ENCODE measurements at places on chromosomes 3 and 15. TPM values are rescaled to one million over a fixed set of nuclear protein-coding genes. Genes with fewer than 3 reads are reported as not detected.

The IL17RB gene
- under 0.01 TPM for total RNA-seq

The FEZF2 gene
- not detected for total RNA-seq

The P2RY13 gene
- not detected for total RNA-seq

The SEMA3B gene
- total RNA-seq, result 26.0 TPM

The SLC22A13 gene
- total RNA-seq, result 1.2 TPM

The RAD51 gene
- total RNA-seq, result 4.1 TPM

The ACTRT3 gene
- 4.8 TPM for total RNA-seq

The ADAMTS17 gene
- total RNA-seq, result 0.17 TPM

The GOLGA8T gene
- not detected for total RNA-seq

The ZNF502 gene
- 6.0 TPM for total RNA-seq

The C3orf20 gene
- under 0.01 TPM for total RNA-seq

The CPB1 gene
- not detected for total RNA-seq

The DOCK3 gene
- total RNA-seq, result 0.29 TPM

The GCHFR gene
- total RNA-seq, result 2.0 TPM

The GPR149 gene
- total RNA-seq, result not detected

The NMNAT3 gene
- total RNA-seq, result 0.83 TPM

The AADACL2 gene
- total RNA-seq, result not detected

The ZNF860 gene
- total RNA-seq, result 1.0 TPM

The C2CD4B gene
- total RNA-seq, result not detected

The C3orf49 gene
- total RNA-seq, result not detected

The OR5H6 gene
- not detected for total RNA-seq

The TEX55 gene
- total RNA-seq, result not detected

The POTEB3 gene
- not detected for total RNA-seq

The SCAANT1 gene
- total RNA-seq, result not detected

The CATSPER2 gene
- total RNA-seq, result 0.50 TPM

The GATM gene
- 0.44 TPM for total RNA-seq

The CHRNA7 gene
- not detected for total RNA-seq

The PROK2 gene
- not detected for total RNA-seq

The NEK10 gene
- total RNA-seq, result 38.5 TPM

The EIF5A2 gene
- 10.6 TPM for total RNA-seq

The SPINK8 gene
- total RNA-seq, result not detected

The ZKSCAN7 gene
- total RNA-seq, result 9.0 TPM

The ZNF385D gene
- total RNA-seq, result 0.66 TPM

The SLITRK3 gene
- total RNA-seq, result not detected

The EPHB1 gene
- under 0.01 TPM for total RNA-seq

The LYZL4 gene
- total RNA-seq, result not detected

The VPS8 gene
- total RNA-seq, result 76.7 TPM

The DCBLD2 gene
- total RNA-seq, result 120 TPM

The THPO gene
- 0.15 TPM for total RNA-seq

The LCMT2 gene
- 7.4 TPM for total RNA-seq

The CLPX gene
- 28.1 TPM for total RNA-seq

The GPD1L gene
- total RNA-seq, result 8.4 TPM

The OR5K2 gene
- not detected for total RNA-seq

The FANCD2OS gene
- total RNA-seq, result not detected

The RNF111 gene
- 20.7 TPM for total RNA-seq
